Right ventricle myocardium inferior (tissue), 1 donor: ENCODE measurements at places on chromosomes 1 and 21.

- no peak for DNase-seq
These were observed 28.0 kb downstream of the SMYD3 start for GRCh38 chr1:246479061-246479460.

DNA sequence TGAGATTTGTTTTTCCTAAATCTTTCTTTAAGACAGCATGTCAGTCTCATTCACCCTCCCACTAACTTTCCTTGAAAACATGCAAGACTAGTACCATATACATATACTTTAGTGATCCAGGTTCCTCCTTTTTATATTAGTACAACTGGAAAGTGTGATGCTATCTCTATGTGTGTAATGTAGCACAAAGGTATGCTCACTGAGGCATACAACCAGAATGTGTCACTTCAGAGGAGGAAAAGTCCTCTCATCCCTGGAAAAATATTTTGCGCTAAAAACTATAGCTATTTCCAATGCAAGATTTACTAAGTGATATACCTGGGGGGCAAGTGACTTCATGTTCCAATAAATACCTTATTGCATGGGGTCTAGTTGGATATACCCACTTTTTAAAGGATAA, 45.9 kb downstream of the BARHL2 start:
- no peak for DNase-seq

- no peak for DNase-seq
These were observed 52.2 kb downstream of the YARS1 start for GRCh38 chr1:32764826-32765569.

DNA sequence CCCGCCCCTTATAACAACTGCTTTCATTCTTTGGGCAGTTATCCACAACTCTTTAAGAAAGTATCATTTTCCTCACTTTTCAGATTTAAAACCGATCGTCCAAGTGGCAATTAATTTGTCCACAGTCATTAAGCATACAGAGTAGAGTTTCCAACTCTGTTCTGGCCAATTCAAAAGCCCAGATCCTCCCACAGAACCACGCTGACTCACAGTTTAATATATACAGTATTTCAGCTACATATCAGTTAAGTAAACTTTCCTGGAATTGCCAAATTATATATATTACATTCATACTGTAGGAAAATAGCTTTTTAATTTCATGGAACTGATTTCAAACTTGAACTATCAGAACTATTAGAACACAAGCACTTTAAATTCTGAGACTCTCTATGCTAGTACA, 163.8 kb upstream of the ESRRG start:
- DNase-seq = no peak

GRCh38 chr1:156655151-156655903, 13.4 kb downstream of the BCAN start:
- peak; percentile 20 for DNase-seq

- DNase-seq = no peak
These were observed 6.8 kb downstream of the CPT2 start for GRCh38 chr1:53203466-53203865.

DNA sequence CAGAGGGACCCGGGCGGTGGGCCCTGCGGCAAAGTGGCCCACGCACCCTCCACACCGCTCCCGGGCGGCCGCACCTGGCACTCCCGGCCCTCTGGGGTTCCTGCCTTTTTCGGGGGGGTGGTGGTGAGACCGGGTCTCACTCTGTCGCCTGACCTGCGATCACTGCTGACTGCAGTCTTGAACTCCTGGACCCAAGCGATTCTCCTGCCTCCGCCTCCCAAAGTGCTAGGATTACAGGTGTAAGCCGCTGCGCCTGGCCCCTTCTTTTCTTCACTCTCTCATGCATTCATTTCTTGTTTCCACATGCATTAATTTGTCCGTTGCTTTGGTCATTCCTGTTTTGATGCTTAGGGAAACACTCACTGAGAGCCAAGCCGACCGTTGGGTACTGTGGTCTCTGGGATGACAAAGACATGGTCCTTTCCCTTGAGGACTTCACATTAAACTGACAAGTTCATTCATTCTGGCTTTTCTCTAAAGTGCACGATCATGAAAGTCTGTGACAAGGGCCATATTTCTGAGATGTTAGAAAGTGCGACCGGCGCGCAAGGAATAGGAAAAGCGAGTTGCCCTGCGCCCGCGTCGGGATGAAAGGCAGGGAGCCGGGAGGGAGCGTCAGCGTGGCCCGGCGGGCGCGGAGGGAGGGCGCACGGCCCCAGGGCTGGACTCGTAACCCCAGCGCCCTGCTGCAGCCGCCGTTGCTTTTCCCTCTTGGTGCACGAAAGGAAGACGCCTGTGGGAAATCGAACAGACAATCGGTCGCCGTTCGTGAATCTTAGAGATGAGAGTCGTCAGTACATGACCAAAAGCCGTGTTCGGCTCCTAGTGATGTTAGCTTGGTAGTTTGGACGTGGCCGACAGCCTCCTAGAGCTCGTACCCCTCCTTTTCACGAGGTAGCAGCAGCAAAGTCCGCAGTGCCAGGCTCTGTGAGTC, 1.0 kb upstream of the MCOLN2 start:
- DNase-seq = no peak

- DNase-seq = no peak
These were observed 3.8 kb downstream of the IRF2BP2 start for GRCh38 chr1:234605983-234606783.

- no peak for DNase-seq
These were observed 12.8 kb downstream of the WDR3 start for GRCh38 chr1:117942293-117942692.

GRCh38 chr1:52122384-52122783, 19.5 kb upstream of the ZFYVE9 start:
- DNase-seq = no peak

- DNase-seq = no peak
These were observed 41.2 kb downstream of the OMA1 start for GRCh38 chr1:58505286-58505685.

- DNase-seq = no peak
These were observed 110.1 kb downstream of the OLFML2B start for GRCh38 chr1:161913482-161914140.

DNA sequence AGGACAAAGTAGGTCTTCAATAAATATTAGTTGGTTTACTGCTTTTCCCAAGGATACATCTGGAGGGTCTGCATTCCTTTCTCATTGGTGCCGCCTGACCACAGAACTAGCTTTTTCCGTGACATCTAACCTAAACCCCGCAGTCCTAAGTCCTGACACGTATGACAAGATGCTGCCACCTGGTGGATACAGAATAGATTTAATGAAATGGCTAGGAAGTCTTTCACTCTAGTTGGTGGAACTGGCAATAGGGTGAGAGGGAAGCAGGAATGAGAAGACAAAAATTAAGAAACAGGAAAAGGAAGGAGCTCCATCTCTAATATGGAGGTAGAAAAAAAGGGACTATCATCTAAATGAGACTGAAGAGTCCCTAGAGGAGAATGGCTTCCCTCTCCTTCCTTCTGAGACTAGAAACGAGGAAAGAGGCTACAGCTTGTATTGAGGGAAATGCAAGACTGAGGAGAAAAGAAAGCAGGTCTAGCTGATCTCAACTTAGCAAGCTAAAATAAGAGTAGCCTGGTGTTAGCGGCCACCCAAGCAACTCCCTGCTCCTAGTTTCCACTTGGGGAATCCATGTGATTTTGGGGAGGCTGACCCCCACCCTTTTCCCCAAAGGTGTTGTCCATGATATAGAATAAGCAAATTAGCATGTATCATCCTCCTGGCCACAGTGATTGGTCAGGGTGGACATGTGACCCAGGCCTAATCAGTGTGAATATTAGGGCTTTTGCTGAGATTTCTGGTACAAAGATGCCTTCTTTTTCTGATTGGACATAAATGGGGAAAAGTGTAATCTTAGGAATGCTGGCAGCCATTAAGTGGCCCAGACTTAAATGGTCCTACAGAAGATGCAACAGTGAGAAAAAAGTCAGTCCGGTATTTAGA, 5.9 kb downstream of the RFX5 start:
- no peak for DNase-seq
